ENCODE measurements at places on chromosomes 11 and 22.
A peak's percentile ranks its signal among the peaks of the same experiment; 100 is the strongest.

GRCh38 chr11:32752001-32752400, 42.5 kb downstream of the CCDC73 start:
- no peak for DNase-seq

GRCh38 chr11:27921472-27921871, 186.5 kb downstream of the KIF18A start:
- DNase-seq = no peak

GRCh38 chr22:33512908-33513307, 407.4 kb downstream of the LARGE1 start:
- DNase-seq = no peak

- no peak for DNase-seq
Measured at GRCh38 chr11:14611939-14612338, 31.7 kb upstream of the PDE3B start.

DNA sequence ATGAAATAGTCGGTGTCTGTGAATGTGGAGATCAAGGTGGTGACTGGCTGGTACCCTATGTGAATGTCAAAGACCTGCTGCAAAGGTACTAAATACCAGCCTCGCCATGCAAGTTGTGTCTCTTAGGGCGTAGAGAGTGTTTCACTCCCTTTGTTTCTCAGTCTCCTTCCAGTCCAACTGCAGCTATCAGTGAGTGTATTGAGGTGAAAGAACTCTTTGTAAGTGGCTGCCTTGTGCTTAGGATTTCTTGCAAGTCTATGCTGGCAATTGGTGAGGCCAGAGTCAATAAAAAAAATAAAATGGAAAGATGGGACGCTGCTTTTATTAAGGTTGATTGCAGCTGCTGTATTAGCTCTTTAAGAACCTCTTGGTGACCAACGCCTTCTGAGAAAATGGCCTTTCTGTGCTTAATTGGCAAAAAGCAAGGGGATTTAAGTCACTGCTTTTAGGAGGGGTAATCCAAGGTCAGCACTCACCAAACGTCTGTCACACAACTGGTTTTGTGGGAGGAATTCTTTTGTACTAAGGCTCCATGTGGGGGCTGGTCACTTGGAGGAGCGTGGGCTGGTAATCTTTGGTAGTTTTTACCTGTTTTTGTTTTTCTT, 95.1 kb downstream of the PARVA start:
- DNase-seq = no peak

DNA sequence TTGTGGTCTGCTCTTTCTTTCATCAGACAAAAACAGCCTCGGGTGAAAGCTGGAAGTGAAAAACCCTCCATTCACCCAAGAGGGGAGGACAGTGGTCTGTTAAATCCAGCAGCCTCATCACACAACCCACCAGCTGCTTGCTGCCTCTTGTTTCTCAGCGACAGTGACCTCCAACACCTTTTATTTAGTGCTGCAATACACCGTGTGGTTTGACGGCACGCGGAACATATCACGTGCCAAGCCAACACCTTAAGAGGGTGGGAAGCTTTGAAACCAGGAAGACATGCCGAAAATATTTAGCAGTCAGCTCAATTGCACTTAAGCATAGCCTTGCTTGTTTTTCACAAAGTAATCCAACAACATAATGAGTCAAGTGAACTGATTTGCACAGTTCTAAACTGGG, 39.8 kb upstream of the POGLUT3 start:
- no peak for DNase-seq

DNA sequence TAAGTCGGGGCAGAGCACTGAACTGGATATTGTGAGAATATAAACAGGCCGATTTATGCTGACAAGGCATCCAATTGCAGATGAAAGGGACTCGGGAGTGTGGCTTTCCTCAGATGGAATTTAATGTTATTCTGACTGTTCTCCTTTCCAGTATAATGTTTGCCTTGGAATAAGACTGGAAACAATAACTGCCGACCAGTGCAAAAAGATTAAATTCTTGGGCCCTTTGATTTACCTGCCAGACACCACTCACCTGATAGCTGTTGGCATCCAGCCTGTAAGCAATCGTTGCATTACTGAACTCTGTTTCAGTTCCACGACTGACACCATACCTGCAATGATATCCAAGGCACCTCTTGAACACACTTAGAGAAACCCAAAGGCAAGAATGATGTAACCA, 10.9 kb downstream of the NUP160 start:
- no peak for DNase-seq

DNA sequence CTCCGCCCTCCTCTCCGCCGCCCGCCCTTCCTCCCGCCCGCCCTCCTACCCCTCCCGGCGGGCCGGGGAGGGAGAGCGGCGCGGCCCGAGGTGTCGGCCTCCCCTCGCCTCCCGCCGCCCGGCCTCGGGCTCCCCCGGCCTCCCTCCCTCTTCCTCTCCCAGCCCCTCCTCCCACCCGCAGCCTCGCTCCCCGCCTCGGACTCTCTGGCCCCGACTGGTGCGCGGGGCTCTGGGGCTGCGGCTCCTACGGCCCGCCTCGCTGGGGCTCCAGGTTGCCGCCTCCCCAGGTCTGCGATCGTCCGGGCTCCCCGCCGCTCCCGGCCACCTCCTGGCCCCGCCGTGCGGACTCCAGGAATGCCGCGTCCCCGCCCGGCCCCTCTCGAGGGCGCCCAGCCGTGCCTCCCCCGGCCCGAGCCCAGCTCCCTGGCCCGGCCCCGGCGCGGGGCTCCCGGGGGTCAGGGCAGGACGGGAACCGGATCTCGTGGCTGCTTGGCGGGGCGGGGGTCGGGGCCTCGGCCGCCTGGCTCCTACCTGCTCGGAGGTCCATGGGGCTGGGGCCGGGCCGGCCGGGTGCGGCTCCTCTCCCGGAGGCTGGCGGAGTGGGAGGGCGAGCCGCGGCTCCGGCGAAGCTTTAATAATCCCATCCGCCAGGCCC, at the start of gene CLCF1:
Gene CLCF1 (minus strand): TSS at position 606 of the 655 bp plus-strand sequence. CDS start 59 bp downstream, at position 547.
- DNase-seq = peak; percentile 68

Measured in WTC11 (cell line).